ENCODE measurements at places on chromosomes 6 and 20.

GRCh38 chr6:163195721-163196691 lies 218.5 kb upstream of the QKI start:
- DNase-seq, result no peak

- no peak for DNase-seq
Measured at GRCh38 chr6:156832231-156832647, 55.1 kb downstream of the ARID1B start.

- DNase-seq, result no peak
Measured at GRCh38 chr6:97049253-97050011, 124.9 kb downstream of the KLHL32 start.

DNA sequence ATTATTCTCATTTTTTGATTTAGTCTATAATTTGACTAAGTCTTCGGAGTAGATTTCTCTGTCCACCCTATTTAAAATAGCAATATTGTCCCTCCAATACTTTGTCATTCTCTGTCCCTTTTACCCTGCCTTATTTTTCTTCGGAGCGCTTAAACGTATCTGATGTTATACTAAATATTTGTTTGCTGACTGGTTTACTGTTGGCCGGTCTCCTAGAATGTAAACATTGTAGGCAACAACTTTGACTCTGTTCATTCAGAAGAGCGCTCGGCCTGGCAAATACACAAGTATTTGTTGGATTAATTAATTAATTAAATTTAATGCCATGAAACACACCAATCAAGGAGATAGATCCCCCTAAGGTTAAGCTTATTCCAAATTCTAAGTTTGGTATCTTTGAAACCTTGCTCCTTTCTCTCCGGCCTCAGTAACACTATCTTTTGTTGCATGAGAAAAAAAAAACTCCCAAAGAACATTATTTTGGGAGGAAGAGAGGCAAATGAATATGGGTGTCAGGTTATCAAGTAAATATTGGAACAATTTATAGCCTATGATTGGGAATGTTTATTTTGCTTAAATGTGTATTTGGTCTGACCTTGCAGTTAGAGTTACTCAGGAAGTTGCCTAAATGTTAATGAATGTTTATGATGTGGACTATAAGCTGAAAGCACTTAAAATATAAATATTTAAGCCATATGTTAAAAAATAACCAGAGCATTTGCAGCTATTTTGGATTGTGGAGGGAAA lies 231.1 kb downstream of the SOX4 start:
- no peak for DNase-seq

DNA sequence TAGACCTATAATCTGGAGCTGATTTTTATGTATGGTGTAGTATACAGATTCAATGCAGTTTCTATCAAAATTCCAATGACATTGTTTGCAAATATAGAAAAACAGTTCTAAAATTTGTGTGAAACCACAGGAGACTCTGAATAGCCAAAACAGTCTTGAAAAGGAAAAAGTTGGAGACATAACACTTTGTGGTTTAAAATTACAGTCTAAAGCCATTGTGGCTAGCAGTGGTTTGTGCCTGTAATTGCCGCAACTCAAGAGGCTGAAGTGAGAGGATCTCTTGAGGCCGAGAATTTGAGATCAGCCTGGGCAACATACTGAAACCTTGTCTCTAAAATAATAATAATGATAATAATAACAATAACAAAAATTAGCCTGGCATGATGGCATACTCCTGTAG lies 213.7 kb downstream of the CDKAL1 start:
- no peak for DNase-seq

- DNase-seq, result no peak
Measured at GRCh38 chr6:32847795-32848194, 3.9 kb upstream of the PSMB8 start.

DNA sequence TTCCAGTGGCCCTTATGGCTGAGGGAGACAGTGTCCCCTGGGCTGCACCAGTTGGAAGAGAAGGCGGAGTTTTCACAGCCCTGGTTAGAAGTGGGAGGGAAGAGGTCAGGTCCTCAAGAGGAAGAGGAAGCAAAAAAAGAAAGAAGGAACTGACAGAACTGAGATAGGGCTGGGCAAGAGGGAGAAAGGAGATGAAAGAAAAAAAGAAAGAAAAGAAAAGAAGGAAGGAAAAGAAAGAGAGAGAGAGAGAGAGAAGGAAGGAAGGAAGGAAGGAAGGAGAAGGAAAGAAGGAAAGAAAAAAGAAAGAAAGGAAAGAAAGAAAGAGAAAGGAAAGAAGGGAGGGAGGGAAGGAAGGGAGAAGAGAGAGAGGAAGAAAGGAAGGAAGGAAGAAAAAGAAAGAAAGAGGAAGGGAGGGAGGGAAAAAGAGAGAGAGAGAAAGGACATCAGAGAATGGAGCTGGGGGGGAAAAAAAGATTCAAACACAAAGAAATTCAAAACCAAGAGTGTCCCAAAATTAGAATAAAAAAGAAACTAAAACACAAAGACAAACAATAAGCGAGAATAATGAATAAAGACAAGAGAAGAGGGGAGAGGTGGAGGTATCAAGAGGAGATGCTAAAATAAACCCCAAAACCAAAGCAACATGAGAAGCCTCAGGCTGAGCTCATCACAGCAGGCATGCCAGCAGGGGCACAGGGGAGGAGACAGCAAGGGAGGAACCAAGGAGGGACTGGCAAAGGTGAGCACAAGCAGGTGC lies 5.3 kb upstream of the FUCA2 start:
- DNase-seq, result no peak

DNA sequence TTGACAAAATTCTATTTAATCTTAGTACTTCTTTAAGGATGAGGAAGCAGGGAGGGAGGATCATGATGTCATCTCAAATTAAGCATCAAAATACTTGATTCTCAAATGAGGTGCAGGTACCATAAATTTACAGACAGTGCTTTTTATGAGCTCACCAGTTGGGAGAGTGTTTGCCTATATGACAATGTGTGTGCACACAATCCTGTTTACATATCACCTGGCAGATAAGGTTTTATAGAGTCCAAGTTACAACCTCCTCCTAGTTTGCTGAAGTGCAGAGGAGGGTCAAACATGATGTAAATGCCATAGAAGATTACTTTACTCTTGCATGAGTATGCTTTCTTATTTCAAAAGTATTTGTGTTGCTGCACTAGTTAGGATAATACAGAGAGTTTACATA lies 6.4 kb downstream of the ATXN1 start:
- DNase-seq, result no peak

- DNase-seq, result no peak
Measured at GRCh38 chr6:45532721-45533210, 155.0 kb upstream of the SUPT3H start.

- no peak for DNase-seq
Measured at GRCh38 chr20:16671753-16672152, 58.1 kb upstream of the SNRPB2 start.

GRCh38 chr6:46605091-46605797 lies 47.4 kb downstream of the CYP39A1 start:
- no peak for DNase-seq

All from activated CD4-positive, CD25-positive, alpha-beta regulatory T cell treated with anti-CD3 and anti-CD28 coated beads, Interleukin-2, amount 50 U/mL, for 72 hours (primary cell).